Activated naive CD4-positive, alpha-beta T cell treated with anti-CD3 and anti-CD28 coated beads for 36 hours (primary cell): ENCODE measurements at places on chromosomes 13 and 19. TPM values are rescaled to one million over a fixed set of nuclear protein-coding genes. Genes with fewer than 3 reads are reported as not detected.
A peak's percentile ranks its signal among the peaks of the same experiment; 100 is the strongest.

DNA sequence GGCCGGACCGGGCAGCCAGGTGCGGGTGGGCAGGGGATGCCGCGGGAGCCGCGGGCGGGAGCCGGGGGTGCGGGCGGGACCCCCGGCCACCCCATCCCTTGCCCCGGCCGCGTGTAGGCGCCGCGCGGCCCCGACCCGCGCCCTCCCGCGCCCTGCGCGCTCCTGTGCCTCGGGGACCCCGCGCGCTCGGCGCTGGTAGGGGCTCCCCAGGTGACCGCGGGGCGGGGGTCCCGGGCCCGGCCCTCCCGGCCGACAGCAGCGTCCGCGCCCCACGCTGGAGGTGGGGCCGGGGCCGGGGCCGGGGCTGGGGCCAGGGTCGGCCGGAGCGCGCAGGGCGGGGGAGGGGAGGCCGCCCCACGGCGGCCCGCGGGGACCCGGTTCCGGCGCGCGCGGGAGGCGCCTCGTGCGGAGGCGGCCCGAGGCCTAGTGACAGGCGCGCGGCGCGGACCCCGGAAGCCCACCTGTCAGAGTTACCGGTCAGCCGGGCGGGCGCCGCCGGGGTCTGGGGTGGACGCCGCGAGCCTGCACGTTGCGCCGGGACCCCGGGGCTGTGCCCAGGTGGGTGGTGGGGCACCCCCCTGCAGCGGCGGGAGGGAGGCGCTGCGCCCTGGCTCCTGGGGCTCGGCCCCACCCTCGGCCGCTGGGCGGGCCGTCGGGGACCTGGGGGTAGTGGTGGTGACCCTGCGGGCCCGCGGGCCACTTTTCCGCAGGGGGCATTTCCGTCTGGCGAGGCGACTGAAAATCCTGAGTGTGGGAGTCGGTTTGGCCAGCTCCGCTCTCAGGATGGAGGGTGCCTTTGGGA lies 518 bp downstream of the TFDP1 start:
- DNase-seq: peak; percentile 18

GRCh38 chr13:96769874-96770273 lies 224.4 kb downstream of the OXGR1 start:
- DNase-seq: no peak

DNA sequence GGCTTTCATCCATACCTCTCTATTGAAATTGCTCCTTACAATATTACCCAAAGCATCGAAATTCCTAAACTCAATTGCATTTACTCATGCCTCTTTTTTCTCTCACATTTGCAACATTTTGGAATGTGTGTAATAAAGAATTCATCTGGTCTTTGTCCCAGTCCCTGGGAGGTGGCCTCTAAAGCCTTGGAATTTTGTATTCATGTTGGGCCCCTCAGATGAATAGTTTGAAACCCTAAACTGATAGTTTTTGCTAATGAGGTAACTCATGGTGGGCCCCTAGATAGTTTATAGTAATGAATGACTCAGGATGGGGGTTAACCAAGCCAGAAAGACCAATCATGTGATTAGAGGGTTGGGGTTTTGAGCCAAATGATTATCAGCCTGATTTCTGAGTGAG lies 490.4 kb downstream of the DIAPH3 start:
- no peak for DNase-seq

DNA sequence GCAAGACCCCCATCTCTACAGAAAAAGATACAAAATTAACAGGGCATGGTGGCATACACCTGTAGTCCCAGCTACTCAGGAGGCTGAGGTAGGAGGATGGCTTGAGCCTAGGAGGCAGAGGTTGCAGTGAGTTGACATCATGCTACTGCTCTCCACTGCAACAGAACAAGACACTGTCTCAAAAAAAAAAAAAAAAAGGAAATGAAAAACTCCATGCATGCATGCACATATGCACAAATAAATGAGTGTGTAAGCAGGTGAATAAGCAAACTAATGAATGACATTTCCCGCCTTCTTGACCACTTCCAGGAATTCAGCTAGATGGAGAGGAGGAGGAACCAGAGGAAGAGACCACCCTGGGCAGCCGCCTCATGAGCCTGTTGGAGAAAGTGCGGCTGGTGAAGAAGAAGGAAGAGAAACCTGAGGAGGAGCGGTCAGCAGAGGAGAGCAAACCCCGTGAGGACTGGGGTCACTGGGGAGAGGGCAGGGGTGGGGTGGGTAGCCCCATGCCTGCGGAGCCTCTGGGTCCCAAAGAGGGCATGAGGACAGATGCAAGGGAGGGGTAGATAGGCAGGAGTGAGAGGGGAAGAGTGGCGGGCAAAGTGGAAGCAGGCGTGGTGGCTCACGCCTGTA lies 58.8 kb downstream of the RYR1 start:
- no peak for DNase-seq

Gene SIGLEC9
- total RNA-seq: 1.9 TPM
